ENCODE measurements at places on chromosomes 16 and 17.

- DNase-seq: no peak
Measured at GRCh38 chr17:78433013-78433727, 54.7 kb downstream of the PGS1 start.

DNA sequence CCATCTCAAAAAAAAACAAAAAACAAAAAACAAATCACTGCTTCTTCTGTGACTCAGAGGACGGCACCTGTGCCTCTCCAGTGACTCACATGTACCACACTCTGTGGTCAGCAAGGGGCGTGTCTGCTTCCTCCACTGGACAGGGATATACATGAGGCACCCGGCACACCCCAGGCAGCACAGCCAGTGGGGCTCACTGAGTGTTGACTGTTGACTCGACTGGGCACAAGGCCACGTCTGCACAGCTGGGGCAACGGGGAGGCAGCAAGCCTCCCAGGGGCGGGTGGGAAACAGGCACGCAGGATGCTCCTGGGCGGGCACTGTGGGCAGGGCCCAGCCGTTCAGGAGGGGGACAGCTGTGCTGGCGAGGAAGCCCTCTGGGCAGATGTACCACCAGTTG lies 64.1 kb downstream of the TIMM22 start:
- DNase-seq: peak; percentile 63

GRCh38 chr17:74295625-74296547 lies 21.9 kb downstream of the DNAI2 start:
- no peak for DNase-seq

- DNase-seq: peak; percentile 70
Measured at GRCh38 chr17:10616502-10617119, 40.5 kb downstream of the MYH3 start.

DNA sequence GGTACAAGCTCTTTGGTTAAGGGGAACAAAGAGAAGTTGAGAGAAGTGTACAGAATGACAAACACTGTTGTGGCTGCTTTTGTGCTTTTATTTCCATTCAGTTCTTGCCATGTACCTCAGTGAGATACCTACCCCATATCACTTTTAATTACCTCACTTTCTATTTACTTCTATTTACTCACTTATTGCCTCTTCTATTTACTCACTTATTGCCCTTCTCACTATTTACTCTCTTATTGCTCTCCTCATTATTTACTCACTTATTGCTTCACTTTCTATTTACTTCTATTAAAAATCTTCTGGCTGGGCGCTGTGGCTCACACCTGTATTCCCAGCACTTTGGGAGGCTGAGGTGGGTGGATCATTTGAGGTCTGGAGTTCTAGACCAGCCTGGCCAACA lies 41.9 kb downstream of the MBTD1 start:
- no peak for DNase-seq

GRCh38 chr17:27593232-27593856 lies 37.6 kb upstream of the LGALS9 start:
- DNase-seq: no peak

DNA sequence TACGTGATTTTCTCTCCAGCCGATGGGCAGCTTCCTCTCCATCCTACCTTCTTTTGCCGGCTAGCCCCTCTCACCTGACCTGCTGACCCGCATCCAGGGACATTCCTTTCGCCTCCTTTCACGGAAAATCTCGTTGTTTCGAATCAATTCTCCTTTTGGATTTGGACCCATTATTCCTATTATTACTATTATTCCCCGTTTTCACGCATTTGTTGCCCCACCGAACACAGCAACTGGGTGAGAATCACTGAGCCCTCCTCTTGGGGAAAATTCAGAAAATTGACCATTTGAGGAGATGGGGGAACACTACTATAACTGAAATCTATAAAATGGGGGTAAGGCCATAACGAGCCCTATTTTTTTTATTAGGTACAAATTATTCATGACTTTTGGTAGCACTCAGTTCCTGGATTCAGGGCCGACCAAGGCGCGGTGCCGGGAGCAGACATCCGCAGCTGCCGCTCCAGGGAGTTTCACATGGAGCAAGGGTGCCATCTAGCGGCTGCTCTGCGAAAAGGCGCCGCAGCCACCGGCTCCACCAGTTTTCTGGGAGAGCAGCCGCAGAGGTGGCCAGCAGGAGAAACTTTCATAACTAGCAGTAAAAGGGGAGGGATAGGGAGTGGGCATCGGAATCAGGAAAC lies 3.3 kb upstream of the HOXB8 start:
- DNase-seq: peak; percentile 84

GRCh38 chr16:52257534-52257933 lies 289.4 kb downstream of the TOX3 start:
- no peak for DNase-seq

DNA sequence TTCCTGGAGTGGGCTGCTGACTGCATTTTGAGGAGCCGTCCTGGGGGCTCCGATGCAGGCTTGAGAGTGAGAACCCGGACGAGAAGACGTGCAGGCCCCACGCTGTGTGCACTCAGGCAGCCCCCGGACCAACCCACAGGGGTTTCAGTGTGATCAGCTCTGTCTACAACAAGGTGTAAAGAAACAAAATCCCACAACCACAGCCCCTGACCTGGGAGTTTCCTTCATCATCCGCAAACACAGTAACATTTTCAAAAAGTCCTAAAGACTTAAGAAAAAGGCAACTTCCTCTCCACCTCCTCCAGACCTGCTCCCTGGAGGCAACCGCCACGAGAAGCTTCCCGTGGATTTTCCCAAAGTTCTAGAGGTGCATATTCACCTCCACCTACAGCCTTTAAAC lies 15.4 kb upstream of the MEAK7 start:
- DNase-seq: no peak

- no peak for DNase-seq
Measured at GRCh38 chr17:33328129-33328528, 35.0 kb upstream of the ASIC2 start.

GRCh38 chr17:50918933-50919296 lies 52.8 kb upstream of the TOB1 start:
- DNase-seq: peak; percentile 50

DNA sequence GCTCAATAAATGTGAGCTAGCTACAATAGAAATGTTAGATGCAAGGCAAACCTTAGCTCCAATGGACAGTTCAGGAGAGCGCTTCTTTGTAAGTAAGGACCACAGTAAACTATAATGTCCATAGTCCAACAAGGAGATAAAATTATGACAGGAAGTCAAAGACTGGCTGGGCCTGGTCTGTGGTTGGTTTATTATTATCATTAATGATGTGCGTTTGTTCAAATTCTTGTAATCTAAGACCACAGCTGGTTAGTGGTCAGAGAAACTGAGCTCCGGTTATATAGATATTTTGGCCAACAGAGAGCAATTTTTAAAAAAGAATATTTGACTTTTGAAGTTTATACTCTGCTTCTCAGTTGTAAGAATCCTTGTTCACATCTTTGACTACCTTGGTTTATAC lies 4.7 kb upstream of the CMTM2 start:
- no peak for DNase-seq

- no peak for DNase-seq
Measured at GRCh38 chr17:81063106-81064093, 28.4 kb downstream of the BAIAP2 start.

DNA sequence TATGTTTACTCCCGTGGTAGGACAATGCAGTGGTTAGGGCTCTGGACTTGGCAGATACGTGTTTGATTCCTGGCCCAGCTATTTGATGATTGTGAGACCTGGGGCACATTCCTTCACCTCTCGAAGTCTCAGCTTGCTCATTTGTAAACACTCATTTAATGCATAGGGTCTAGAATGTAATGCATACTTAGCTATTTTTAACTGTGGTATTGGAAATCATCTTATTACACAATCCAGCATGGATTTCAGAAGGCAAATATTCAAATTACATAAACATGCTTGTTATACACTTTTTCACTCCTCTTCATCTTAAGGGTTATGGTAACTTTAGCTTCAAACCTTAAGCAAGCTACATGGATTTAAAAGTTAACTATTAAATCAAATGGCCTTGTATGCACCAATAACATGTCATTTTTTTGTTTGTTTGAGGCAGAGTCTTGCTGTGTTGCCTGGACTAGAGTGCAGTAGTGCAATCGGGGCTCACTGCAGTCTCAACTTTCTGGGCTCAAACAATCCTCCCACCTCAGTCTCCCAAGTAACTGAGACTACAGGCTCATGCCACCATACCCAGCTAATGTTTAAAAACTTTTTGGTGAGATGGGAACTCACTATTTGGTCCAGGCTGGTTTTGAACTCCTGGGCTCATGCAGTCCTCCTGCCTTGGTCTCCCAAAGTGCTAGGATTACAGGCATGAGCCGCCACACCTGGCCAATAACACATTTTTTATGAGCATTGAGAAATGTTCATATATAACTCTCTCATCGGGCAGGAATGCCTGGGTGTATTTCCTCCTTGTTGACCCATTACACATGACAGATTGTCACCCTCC lies 52.5 kb downstream of the VAT1L start:
- DNase-seq: no peak
